ENCODE measurements at places on chromosomes 4 and X.

GRCh38 chr4:159483782-159484741 lies 381.2 kb downstream of the RAPGEF2 start:
- DNase-seq: no peak

DNA sequence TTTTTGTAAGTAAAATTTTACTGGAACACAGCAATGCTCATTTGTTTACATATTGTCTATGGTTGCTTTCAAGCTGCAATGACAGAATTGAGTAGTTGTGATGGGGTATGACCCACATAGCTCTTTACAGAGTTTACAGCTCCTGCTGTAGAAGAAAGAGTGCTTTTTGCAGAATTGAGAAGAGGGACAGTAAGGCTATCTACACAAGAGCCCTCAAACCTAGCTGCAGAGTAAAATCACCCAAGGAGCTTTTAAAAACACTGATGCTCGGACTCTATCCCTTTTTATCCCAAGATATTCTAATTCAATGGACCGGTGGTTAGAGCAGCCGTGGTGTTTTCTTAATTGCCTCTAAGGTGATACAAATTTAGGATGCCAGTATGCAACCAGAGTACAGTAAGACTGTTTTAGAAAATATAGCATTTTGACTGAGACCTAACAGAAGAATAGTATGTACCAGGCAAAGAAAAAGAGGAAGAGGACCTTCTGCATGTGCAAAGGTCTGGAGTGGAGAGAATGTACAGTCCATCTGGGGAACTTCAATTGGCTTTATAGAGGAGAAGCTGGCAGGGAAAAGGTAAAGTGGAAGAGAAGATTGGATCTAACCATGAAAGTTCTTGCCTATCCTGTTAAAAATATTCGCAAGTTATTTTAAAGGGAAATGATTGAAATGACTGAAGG lies 663.6 kb upstream of the CPEB2 start:
- no peak for DNase-seq

DNA sequence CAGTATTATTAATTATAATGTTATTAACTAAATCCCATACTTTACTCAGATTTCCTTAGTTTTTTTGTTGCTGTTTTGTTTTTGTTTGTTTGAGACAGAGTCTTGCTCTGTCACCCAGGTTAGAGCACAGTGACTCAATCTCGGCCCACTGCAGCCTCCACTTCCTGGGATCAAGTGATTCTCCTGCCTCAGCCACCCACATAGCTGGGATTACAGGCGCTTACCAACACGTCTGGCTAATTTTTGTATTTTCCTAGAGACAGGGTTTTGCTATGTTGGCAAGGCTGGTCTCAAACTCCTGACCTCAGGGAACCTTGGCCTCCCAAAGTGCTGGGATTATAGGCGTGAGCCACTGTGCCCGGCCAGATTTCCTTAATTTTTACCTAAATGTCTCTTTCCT lies 72.2 kb downstream of the ANAPC4 start:
- no peak for DNase-seq

DNA sequence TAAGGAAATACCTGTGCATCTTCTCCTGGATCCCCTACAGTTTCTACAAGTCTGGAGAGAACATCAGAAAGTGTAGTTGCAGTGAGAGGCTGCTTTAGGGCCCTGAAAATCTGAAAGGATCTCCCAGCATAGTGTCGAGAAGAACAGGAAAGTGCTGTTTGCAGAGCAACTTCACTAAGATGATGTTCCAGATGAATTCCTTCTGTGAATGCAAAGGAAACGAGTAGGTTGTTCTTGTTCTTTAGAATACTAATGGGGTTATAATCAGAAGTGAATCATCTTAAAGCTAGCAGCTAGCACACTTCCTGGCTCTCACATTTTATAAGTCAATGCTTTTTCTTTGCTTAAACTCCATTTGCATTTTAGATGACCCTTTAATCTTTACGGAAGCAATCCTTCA lies 53.7 kb downstream of the ZAR1 start:
- no peak for DNase-seq

GRCh38 chrX:147901461-147902126 lies 10.1 kb upstream of the FMR1 start:
- DNase-seq: no peak

- no peak for DNase-seq
These were observed 41.5 kb upstream of the ANKRD50 start for GRCh38 chr4:124753941-124754581.

- no peak for DNase-seq
These were observed 83.4 kb upstream of the BMP2K start for GRCh38 chr4:78692822-78693170.

DNA sequence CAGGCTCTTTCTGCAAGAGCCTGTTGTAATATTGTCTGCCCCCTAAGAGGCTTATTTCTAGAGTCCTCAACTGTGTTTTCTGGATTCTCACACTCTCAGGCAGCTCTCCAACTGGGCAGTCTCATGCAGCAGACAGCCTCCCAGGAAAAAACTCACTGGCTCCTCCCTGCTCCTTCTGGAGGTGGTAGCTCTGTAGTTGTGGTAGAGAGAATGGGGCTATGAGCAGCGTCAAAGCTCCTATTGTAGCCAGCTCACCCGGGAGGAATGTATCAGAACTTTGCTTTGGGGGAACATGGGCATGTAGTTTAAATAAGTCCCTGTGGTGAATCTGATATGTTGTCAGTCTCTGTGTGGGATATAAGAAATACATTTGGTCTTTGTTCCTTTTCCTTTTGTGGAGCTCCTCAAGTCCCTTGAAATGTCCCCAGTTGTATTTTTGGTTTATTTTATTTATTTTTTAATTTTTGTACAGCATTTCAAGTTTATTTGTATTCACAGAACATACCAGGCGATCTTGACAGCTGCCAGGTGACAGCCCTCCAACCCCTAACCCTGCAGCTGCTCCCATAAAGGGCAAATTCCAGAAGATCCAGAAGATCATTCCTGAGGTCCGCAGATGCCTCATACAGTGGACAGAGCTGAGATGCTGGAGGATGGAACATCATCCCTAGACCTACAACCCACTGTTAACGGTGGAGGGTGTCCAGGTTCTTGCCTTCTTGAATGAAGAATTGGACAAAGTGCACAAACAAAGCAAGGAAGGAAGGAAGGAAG lies 45.7 kb downstream of the TRIM61 start:
- no peak for DNase-seq

DNA sequence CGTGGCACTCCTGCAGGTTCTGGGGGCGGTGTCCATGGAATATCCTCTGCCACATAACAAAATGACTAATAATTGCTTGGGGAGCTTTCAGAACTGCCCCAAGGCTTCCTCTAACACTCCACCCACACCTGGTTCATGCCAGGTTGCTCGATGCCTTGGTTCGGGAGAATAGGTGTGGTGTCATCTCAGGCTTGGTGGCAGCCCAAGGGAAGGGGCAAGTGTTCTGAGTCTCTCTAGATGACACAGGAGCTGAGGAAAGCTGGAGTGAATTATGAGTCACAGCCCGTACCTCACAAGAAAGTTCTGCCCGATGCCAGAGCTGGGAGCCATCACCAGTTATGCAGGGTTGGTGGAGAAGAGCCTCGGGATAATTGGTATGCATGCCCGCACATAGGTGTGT lies 14.7 kb downstream of the FTSJ1 start:
- DNase-seq: no peak

- no peak for DNase-seq
These were observed 70.3 kb downstream of the ANXA10 start for GRCh38 chr4:168162604-168163003.

DNA sequence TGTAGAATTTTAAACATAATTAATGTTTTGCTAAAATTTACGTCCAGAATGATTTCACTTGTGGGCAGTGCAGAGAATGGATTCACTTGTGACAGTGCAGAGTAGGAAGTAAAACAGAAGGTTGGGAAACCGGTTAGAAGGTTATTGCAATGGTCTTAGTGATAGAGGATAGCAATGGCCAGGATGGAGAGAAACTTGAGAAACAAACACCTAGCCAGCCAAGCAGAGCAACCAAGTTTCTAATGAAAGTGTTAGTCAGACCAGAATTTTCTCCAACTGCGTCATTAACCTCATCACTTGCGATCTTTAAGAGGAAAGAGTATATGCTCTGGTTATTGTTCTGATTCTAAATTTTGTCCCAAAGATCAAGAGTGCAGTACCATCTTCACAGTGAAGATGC lies 50.0 kb upstream of the TBC1D9 start:
- no peak for DNase-seq

GRCh38 chrX:84469226-84469625 lies 33.0 kb downstream of the HDX start:
- no peak for DNase-seq

GRCh38 chr4:72977936-72978485 lies 91.5 kb downstream of the COX18 start:
- DNase-seq: no peak

GRCh38 chr4:90127706-90128345 lies 632 bp downstream of the CCSER1 start:
- no peak for DNase-seq

DNA sequence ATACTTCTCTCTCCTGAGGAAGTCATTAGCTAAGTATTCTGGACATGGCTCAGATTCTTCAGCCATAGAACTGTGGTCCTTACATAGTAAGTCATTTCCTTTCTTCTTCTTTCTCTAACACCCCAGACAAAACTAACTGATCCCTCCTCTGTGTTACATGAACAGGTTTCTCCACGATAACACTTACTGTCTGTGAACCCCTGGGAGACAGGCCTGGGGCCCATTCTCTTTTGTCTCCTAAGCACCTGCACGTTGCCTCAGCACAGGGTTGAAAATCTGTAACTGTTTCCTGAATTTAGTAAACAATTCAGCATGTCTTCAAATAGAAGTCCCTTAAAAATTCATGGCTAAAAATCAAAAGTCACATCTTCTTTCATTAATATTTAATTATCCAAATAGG lies 24.7 kb downstream of the APBB2 start:
- no peak for DNase-seq

Data from stimulated activated CD4-positive, alpha-beta T cell treated with anti-CD3 and anti-CD28 coated beads, TNF-alpha, amount 100 ng/mL, for 4 hours (primary cell).